ENCODE measurements at places on chromosomes 4 and X.

DNA sequence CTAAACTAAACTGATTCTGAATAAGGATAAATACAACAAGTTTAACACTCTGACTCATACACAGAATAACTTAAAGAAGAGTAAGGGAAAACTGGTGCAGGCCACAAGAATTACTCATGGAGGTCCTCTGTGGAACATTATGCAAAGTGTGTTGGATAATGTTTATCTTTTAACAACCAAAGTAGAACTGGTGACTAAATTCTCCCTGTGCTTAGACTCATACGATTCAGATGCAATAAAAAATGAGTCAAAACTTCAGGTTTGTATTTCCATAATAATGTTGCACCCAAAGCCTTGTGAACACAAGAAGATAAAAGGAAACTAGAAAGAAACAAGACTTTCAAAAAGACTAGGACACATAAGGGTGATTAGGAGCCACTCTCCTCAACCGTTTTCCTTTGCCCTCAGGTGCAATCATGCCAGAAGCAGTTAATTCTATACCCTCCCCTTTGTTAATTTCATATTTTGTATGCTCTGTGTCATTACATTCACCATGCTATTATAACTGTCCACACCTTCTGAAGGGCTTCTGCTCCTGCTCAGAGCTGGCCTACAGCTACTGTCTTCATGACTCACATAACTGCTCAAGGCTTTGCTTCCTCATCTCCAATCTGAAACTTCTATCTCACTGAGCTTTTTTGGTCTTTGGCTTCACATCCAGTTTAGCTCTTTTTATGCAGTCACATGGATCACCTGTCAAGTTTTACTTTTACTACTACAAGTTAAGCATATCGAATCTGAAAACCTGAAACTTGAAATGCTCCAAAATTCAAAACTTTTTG is 60.2 kb downstream of the KCNIP4 start:
- no peak for DNase-seq

GRCh38 chr4:70372760-70373159 is 10.2 kb upstream of the SMR3B start:
- no peak for DNase-seq

- no peak for DNase-seq
Measured at GRCh38 chr4:58941286-58941685, 1831.1 kb upstream of the IGFBP7 start.

- no peak for DNase-seq
Measured at GRCh38 chrX:123153846-123154335, 30.2 kb upstream of the GRIA3 start.

DNA sequence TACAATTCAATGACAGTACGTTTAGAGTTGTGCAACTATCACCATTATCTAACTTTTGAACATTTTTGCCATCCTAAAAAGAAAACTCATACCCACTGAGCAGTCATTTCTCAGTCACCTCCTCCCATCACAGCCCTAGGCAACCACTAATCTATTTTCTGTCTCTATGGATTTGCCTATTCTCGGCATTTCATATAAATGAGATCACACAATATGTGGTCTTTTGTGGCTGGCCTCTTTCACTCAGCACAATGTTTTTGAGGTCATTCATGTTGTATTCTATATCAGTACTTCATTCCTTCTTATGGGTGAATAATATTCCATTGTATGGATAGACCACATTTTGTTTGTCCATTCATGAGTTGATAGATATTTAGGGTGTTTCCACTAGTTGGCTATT is 103.0 kb downstream of the PPEF1 start:
- no peak for DNase-seq

DNA sequence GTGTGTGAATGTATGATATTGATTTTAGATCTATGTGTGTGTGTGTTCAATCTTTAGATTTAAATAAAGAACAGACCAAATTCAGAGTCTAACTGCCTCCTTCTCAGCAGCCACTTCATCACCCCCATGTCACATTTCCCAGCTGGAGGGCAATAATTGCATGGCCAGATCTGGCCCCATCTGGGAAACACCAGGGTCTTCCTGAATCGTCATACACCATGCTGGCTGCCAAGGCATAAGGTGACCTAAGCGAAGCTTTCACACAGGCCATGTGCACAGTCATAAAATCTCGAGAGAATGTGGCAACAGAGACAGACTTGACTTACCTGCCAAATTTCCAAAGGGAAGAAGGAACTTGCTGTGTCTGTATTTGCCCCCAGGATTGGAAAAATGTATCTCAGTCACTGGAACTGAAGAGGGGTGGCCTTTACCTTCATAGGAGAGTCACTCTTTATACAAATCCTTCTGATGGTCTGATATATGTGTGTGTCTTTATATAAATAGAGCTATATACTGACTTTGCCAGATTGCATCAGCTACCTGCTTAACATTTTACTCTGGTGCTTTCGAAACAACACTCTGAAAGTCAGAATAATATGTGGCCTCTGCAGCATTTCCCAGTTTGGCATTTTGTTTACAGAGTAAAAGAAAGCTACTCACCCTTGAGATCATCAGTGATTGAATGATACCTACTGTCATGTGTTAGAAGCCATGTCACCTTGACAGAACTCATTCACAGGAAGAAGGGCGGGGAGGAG is at the start of gene PLAC1:
PLAC1 (minus strand) TSS at position 470 of the 758 bp plus-strand sequence. CDS start 91,789 bp downstream, outside the sequence.
- DNase-seq: no peak

DNA sequence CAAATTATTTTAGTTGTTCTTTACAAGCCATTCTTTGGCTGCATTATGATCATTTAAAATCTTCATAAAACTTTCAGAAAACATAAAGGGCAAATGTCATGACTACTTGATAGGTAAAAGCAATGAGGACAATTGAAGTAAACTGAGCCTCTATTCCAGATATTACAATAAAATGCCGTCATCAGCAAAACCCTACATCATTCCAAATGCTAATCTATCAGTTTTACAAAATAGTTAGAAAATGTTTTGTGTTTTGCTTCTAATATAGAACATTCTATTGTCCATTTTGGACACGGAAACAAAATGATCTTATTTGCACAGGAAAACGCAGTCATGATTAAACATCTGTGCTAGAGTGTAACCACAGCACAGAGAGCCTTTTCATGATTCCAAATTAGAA is 1330.6 kb upstream of the ADGRL3 start:
- DNase-seq: no peak

- peak; percentile 62 for DNase-seq
Measured at GRCh38 chrX:133921764-133922389, 63.5 kb downstream of the GPC3 start.

DNA sequence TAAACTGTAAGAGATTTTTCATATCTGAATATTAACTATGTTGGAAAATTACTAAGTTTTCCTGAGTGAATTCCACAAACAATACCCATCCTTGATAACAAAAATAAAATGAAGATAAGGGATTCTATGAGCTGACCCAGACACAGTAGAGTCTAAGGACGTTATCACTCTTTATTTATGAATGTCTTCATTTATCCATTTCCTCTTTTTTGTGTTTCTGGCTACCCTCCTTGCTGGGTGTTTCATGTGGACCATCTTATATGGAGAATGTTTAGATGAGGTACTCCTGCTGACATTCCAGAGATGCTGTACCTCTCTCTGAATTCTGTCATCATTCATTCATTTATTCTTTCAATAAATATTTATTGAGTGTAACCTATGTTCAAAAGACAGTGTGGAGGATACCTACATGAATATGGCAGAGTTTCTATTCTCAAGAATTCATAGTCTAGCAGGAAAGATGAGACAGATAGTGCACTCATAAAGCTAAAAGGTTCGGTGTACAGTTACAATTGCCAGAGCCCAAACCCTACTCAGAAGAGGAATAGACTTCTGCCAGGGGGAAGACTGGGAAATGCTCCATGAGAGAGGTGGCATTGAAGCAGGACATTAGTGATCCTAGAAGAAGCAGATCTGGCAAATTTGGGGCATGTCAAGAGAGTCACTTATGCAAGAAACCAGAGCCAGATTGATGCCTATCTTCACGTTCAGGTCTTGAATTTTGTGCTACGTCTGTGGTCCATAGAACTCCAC is 195.8 kb downstream of the MAML3 start:
- DNase-seq: no peak

DNA sequence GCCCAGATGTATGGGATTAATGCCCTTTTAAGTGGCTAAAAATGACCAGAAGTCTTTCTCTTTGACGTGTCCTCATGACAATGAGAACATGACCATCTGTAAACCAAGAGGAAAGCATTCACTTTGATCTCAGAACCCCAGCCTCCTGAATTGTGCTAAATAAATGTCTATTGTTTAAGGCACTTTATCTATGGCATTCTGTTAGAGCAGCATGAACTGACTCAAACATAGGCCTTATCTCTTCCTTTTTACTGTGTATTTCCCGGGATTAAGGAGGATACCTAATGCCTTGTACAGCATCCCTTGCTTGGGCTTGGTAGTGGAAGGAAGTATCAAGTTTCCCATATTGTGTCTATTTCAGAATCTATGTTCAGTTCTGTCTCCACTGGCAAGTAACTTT is 47.2 kb upstream of the HS3ST1 start:
- no peak for DNase-seq

- no peak for DNase-seq
Measured at GRCh38 chr4:58807843-58808615, 1697.8 kb upstream of the IGFBP7 start.

DNA sequence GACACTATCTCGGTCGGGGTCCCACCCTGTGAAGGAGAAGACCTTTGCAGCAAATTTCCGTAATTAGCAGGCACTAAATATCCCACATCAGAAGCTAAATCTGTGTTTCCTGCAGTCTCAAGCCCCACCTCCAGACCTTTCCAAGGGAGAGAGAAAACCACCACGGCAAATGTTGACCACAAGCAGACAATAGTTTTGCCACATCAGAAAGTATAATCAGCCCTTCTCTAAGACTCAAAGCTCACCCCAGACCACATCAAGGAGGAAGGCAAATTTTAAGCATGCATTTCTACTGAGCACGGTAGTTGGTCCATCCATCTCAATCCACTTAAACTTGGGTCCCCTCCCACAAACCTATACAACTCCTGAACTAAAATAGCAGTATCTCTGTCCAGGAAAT is 398.5 kb downstream of the GPM6A start:
- DNase-seq: no peak

GRCh38 chr4:64330143-64330542 is 79.1 kb downstream of the TECRL start:
- DNase-seq: no peak

GRCh38 chr4:74235135-74235534 is 73.1 kb upstream of the EPGN start:
- DNase-seq: peak; percentile 8

- no peak for DNase-seq
Measured at GRCh38 chr4:152997771-152998487, 61.8 kb downstream of the FHDC1 start.

GRCh38 chrX:10172877-10173276 is 16.1 kb downstream of the CLCN4 start:
- no peak for DNase-seq

- no peak for DNase-seq
Measured at GRCh38 chrX:24658421-24658820, 11.3 kb upstream of the PCYT1B start.

DNA sequence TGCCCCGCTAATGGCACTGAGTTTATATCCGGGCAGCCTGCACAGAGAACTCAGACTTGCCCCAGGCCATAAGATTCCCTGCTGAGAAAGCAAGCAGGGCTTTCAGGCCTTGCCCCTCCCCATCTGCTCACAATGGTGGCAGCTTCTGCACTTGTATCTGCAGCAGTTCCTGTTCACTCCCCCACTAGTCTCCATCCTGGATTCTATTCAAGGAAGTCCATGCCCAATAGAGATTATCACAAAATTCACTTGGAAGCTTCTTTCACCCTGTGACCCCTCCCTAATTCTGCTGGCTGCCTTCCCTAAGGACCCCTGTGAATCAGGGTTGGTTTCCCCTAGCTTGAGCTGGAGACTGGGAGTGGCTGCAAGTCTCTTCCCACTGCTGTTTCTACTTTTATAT is 34.5 kb upstream of the UCP1 start:
- no peak for DNase-seq

DNA sequence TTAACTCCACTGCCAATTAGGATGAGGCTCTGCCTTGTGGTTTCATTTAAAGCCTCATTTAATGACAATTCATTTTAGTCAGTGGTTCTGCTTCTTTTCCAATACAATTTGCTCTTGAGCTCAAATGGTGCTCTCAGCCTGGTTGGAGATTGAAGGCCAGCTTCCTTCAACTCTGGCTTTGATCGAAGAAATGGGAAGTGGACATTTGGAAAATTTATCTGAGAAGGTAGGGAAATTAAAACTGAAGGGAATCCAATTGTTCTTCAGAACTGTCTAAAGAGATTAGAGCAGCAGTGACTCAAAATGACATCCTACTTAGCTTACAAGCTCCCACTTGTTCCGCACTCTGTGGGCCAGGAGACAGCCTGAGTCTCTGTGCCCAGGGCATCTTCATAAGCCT is 206.8 kb downstream of the SMARCA1 start:
- DNase-seq: no peak

GRCh38 chrX:106249706-106250379 is 81.7 kb downstream of the PWWP3B start:
- DNase-seq: no peak

DNA sequence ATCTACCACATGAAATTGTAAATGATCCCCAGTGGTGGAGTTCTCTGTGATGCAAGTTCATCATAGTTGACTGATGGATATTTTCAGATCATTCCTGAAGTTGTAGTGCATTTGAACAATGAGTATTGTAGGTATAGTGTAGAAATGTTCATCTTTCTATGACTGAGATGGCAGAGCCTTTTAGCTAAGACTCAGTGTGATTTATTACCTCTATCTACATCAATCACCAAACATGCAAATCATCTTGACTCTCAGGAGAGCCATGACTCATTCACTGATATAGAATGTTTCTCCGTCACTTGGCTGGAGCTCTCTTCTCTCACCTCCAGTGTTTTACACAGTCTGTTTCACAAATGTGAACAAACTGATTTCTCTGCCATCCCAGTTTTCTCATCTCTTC is 392.6 kb downstream of the IL1RAPL1 start:
- DNase-seq: no peak

GRCh38 chr4:77913348-77913747 is 50.7 kb downstream of the MRPL1 start:
- DNase-seq: no peak

GRCh38 chr4:169098532-169098931 is 88.5 kb upstream of the CBR4 start:
- no peak for DNase-seq

GRCh38 chr4:44425614-44426208 is 22.9 kb downstream of the KCTD8 start:
- no peak for DNase-seq

GRCh38 chr4:91325495-91325894 is 978.3 kb upstream of the GRID2 start:
- DNase-seq: no peak

GRCh38 chrX:43175434-43175833 is 397.5 kb upstream of the PPP1R2C start:
- no peak for DNase-seq

- DNase-seq: no peak
Measured at GRCh38 chrX:131845771-131846170, 177.3 kb upstream of the STK26 start.

- DNase-seq: no peak
Measured at GRCh38 chrX:105323928-105324327, 103.4 kb upstream of the TEX13A start.

GRCh38 chr4:159941076-159941475 is 838.2 kb downstream of the RAPGEF2 start:
- DNase-seq: no peak

- DNase-seq: no peak
Measured at GRCh38 chr4:128477540-128477939, 189.9 kb upstream of the PGRMC2 start.

GRCh38 chr4:31037703-31038102 is 317.5 kb downstream of the PCDH7 start:
- DNase-seq: no peak

- no peak for DNase-seq
Measured at GRCh38 chrX:149837639-149838038, 43.3 kb upstream of the MAGEA8 start.

- DNase-seq: no peak
Measured at GRCh38 chrX:3076416-3076991, 35.2 kb downstream of the ARSF start.
